ENCODE measurements at places on chromosomes 1 and 21.
A peak's percentile ranks its signal among the peaks of the same experiment; 100 is the strongest.

GRCh38 chr1:112637254-112638109 is 17.9 kb downstream of the CAPZA1 start:
- no peaks in the 10 kb centered on the region for H3K27me3 ChIP-seq
- H3K27ac ChIP-seq, result no peak overlapping the region
- H3K4me3 ChIP-seq, result no peak overlapping the region

- H3K27me3 ChIP-seq, result no peaks in the 10 kb centered on the region
- H3K36me3 ChIP-seq, result no peaks in the 10 kb centered on the region
These were observed 27.4 kb upstream of the CTPS1 start for GRCh38 chr1:40951943-40952743.

- DNase-seq, result no peak
- peaks cover 26% of the 10 kb centered on the region for H3K27me3 ChIP-seq
- no peak overlapping the region for H3K27ac ChIP-seq
- H3K4me1 ChIP-seq, result peaks cover 6% of the 10 kb centered on the region
- H3K4me3 ChIP-seq, result no peak overlapping the region
These were observed 1.2 kb upstream of the CSMD2 start for GRCh38 chr1:34166191-34166624.

DNA sequence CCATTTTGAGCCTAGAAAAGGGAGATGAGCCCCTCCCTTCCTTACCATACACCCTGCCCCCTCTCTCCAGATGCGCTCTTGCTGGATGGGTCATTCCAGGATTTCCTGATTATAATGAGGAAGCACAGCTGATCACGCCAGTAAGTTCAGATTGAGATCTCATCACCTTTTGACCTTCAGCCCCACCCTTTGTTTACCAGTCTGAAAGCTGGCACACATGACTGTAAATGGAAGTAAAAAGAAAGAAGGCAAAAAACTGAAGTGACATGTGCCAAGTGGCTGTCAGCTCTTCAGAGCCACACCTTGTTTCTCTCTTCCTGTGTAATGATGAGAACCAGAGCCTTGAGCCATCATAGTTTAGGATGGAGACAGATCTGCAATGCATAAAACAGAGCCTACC is 27.9 kb downstream of the S1PR1 start:
- H3K4me3 ChIP-seq, result no peak overlapping the region
- DNase-seq, result no peak
- H3K4me1 ChIP-seq, result no peaks in the 10 kb centered on the region
- H3K27ac ChIP-seq, result no peak overlapping the region
- H3K36me3 ChIP-seq, result no peaks in the 10 kb centered on the region
- H3K27me3 ChIP-seq, result no peaks in the 10 kb centered on the region

- no peaks in the 10 kb centered on the region for H3K36me3 ChIP-seq
- H3K27ac ChIP-seq, result no peak overlapping the region
- H3K4me3 ChIP-seq, result no peak overlapping the region
- H3K4me1 ChIP-seq, result no peaks in the 10 kb centered on the region
- no peak for DNase-seq
- H3K27me3 ChIP-seq, result no peaks in the 10 kb centered on the region
These were observed 182.0 kb upstream of the CSF3R start for GRCh38 chr1:36664571-36665287.

DNA sequence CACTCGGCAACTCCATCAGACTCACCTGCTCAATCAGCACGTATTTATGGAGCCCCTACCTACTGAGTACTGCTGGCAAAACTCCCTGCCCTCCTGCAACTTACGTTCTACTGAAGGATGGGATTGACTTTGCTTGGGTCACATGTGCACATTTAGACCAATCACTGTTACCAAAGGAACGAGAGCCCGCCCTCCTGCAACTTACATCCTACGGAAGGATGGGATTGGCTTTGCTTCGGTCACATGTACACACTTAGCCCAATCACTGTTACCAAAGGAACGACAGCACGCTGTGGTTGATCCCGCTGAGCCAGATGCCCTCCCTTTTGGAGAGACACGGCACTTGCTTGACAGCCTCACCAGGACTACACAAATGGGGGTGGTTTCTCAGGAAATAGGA is 46.0 kb downstream of the UBIAD1 start:
- no peaks in the 10 kb centered on the region for H3K36me3 ChIP-seq
- DNase-seq, result no peak
- H3K27ac ChIP-seq, result no peak overlapping the region
- no peaks in the 10 kb centered on the region for H3K4me1 ChIP-seq
- no peak overlapping the region for H3K4me3 ChIP-seq

DNA sequence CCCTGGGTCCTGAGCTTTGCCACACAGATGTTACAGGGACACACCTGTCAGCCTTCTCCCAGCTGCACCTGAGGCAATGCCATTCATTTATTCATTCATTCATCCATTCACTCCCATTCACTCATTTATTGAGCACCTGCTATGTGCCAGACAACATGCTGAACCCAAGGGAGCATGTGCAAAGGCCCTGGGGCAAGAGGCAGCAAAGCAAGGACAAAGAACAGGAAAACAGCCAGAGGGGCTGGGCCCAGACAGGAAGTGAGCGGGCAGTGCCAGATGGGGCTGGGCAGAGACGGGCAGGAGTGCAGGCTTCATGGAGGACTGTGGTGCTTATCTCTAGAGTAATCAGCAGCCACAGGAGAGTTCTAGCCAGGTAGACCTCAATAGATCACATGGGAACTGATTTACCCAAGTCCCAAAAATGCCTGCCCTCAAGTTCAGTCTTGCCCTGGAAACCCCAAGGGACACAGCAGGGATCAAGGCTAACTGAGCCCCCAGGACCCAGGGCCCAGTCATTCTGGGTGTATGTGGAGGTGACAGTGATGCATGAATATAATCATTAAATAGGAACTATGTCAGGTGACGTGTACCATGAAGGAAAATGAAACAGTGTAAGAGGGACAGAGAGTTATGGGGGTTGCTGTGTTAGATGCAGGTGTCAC is 530.3 kb downstream of the MATN1 start:
- no peaks in the 10 kb centered on the region for H3K27me3 ChIP-seq
- no peak overlapping the region for H3K4me3 ChIP-seq
- DNase-seq, result no peak
- H3K4me1 ChIP-seq, result no peaks in the 10 kb centered on the region
- no peaks in the 10 kb centered on the region for H3K36me3 ChIP-seq
- H3K27ac ChIP-seq, result no peak overlapping the region

- no peak overlapping the region for H3K27ac ChIP-seq
- H3K4me1 ChIP-seq, result no peaks in the 10 kb centered on the region
- DNase-seq, result no peak
- H3K4me3 ChIP-seq, result no peak overlapping the region
- no peaks in the 10 kb centered on the region for H3K36me3 ChIP-seq
- H3K27me3 ChIP-seq, result peaks cover 42% of the 10 kb centered on the region
These were observed 1.6 kb upstream of the RUNX3 start for GRCh38 chr1:24931468-24932231.

DNA sequence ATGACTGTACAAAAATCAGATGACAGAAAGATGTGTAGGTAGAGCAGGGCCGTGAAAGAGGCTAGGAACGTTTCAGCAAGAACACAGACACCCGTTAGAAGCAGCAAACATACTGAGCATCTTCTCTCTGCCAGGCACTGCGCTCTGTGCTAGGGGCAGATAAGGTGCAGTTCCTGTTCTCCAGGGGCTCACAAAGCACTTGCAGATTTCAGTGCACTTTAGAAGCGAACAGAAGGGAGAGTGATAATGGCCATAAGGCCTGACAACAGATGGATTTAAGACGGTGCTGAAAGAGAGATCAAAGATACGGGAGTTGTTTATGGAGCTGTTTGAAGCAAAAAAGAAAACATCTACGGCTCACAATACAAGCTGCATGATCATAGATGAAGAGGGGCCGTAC is 200.3 kb upstream of the FOXD3 start:
- H3K36me3 ChIP-seq, result no peaks in the 10 kb centered on the region
- no peaks in the 10 kb centered on the region for H3K4me1 ChIP-seq
- no peak overlapping the region for H3K27ac ChIP-seq
- H3K4me3 ChIP-seq, result no peak overlapping the region
- no peak for DNase-seq
- no peaks in the 10 kb centered on the region for H3K27me3 ChIP-seq

DNA sequence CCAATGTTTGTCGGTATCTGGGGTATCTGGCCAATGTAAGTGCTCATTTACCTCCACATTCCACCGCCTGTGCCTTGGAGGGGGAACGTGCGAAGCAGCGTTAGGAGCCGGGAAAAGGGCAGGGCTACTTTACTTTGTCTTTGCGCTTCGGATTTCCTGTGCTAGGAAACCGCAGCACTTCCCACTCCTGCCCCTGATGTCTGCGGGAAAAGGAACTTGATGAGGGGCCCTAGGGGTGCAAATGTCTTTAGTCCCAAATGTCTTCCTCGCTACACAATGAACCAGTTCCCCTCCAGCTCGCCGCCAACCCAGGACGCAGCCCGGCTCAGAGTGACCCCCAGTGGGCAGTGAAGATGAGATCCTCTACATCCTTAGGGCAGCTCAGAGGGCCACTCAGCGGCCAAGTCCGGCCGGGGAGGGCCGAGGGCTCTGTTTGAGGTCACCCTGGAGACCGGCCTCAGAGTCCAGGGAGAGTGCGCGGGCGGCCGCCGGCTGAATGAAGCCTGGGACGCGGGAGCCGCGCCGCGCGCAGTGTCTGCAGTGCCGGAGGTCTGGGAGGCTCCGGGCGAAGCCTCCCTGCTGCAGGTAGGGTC is at the start of gene DYNLT5:
DYNLT5 (plus strand) TSS at position 460 of the 593 bp plus-strand sequence. CDS start 2,200 bp downstream, outside the sequence.
- no peak within 1 kb of the TSS for H3K27ac ChIP-seq
- DNase-seq, result no peak
- H3K4me1 ChIP-seq, result no peaks in the 10 kb centered on the region
- H3K27me3 ChIP-seq, result no peaks in the 10 kb centered on the region
- H3K4me3 ChIP-seq, result peak within 1 kb of the TSS; percentile 11

DNA sequence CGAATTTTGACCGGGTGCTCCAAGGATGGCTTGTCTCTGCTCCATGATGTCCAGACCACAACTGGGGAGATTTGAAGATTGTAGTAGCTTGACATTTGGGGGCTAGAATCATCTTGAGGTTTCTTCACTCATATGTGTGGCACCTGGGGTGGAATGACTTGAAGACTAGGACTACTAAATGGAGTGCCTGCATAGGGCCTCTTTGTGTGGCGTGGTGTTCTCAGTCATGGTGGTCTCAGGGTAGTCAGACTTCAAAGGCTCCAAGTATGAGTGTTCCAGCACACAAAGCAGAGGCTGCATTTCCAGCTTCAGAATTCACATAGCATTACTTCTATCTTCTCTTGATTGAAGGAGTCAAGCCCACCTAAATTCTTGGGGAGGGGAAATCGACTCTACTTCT is 16.8 kb downstream of the ATF6 start:
- H3K27ac ChIP-seq, result no peak overlapping the region
- DNase-seq, result no peak
- H3K4me3 ChIP-seq, result no peak overlapping the region
- no peaks in the 10 kb centered on the region for H3K27me3 ChIP-seq
- H3K4me1 ChIP-seq, result no peaks in the 10 kb centered on the region
- no peaks in the 10 kb centered on the region for H3K36me3 ChIP-seq

- no peak overlapping the region for H3K4me3 ChIP-seq
- H3K4me1 ChIP-seq, result no peaks in the 10 kb centered on the region
- H3K27me3 ChIP-seq, result no peaks in the 10 kb centered on the region
- H3K36me3 ChIP-seq, result no peaks in the 10 kb centered on the region
These were observed 189.9 kb upstream of the AJAP1 start for GRCh38 chr1:4464478-4464877.

DNA sequence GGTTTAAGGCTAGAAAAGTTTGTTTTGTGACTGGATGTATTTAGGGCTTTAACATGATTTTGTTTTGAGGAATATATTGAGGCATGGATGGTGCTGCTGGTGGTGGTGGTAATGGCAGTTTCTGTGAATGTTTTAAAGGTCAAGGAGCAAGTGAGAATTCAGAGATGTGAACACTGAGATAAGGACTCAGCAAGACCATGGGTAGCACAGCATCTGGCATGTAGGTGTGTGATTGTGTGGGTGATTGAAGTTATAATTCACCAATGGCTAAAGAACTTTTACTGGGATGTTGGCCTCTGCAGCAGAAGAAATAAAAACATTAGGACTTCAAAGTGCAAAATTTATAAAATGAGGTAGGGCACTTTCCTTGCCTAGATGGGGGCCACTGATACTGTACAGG is 65.9 kb downstream of the MACF1 start:
- H3K36me3 ChIP-seq, result no peaks in the 10 kb centered on the region
- H3K27ac ChIP-seq, result no peak overlapping the region
- H3K4me3 ChIP-seq, result no peak overlapping the region
- no peak for DNase-seq

DNA sequence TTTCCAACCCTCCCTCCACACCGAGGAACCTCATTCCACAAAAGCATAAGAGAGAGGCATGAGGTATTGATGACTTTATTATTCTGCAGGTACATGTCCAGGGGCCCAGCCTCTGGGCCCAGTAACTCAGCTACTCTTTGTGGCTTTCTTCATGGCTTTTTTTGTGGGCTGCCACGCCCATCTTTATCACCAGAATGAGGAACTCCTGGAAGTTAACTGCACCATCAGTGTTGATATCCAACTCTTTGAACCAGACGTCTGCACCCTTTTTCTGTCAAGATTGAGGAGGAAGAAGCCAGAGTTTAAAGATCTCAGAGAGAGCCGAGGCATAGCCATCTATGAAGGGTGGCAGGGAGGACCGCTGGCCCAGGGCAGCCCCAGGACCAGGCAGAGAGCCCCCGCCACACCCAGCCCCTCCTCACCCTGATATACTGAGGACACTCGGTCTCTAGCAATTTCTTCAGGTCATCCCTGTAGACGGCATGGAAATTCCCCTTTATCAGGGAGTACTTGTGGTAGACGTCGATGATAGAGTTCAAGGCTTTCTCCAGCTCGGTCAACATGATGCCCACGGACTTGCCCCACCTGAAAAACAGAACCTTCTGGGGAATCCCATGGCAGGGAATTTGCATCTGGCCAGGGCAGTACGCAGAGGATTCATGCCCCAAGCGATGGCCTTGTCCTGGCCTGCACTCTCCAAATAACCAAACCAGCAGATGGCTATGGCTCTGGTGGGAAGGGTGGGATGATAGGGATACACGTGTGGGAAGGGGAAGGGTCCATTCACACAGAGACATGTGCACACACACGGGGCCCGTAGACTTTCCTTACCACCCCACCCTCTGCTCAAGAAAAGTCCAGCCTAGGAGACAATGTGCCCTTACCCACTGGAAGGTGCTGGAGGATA is 647 bp downstream of the S100A8 start:
- no peak overlapping the region for H3K4me3 ChIP-seq
- no peak for DNase-seq
- no peaks in the 10 kb centered on the region for H3K27me3 ChIP-seq
- no peak overlapping the region for H3K27ac ChIP-seq
- no peaks in the 10 kb centered on the region for H3K4me1 ChIP-seq

DNA sequence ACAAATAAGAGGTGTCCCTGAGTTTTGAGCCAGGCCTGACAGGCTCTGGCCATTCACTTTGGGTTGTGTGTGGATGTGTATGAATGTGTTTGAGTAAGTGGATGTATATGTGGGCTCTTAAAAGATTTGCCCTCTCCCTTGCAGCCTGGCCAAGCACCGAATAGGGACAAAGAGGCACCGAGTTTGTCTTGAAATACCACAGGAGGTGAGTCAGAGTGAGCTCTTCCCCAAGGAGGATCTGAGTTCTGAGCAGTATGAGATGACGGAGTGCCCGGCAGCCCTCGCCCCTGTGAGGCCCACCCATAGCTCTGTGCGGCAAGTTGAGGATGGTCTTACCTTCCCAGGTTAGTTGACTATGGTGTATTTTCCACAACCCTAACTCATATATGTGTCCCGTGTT is 19.0 kb downstream of the KDM4A start:
- H3K4me3 ChIP-seq, result no peak overlapping the region
- DNase-seq, result no peak
- no peaks in the 10 kb centered on the region for H3K27me3 ChIP-seq
- no peak overlapping the region for H3K27ac ChIP-seq

- peaks cover 2% of the 10 kb centered on the region for H3K27me3 ChIP-seq
- H3K4me3 ChIP-seq, result no peak overlapping the region
- no peak overlapping the region for H3K27ac ChIP-seq
- H3K36me3 ChIP-seq, result no peaks in the 10 kb centered on the region
- DNase-seq, result no peak
These were observed 3.5 kb upstream of the RNF220 start for GRCh38 chr1:44401256-44402228.

- H3K27ac ChIP-seq, result peak overlapping the region; percentile 73
- DNase-seq, result peak; percentile 87
- no peak overlapping the region for H3K4me3 ChIP-seq
These were observed 87.2 kb downstream of the MRPL37 start for GRCh38 chr1:54287176-54287650.
